Fibroblast of villous mesenchyme (primary cell): ENCODE measurements at places on chromosomes 5 and 9. TPM values are rescaled to one million over a fixed set of nuclear protein-coding genes. Genes with fewer than 3 reads are reported as not detected.
A peak's percentile ranks its signal among the peaks of the same experiment; 100 is the strongest.

DNA sequence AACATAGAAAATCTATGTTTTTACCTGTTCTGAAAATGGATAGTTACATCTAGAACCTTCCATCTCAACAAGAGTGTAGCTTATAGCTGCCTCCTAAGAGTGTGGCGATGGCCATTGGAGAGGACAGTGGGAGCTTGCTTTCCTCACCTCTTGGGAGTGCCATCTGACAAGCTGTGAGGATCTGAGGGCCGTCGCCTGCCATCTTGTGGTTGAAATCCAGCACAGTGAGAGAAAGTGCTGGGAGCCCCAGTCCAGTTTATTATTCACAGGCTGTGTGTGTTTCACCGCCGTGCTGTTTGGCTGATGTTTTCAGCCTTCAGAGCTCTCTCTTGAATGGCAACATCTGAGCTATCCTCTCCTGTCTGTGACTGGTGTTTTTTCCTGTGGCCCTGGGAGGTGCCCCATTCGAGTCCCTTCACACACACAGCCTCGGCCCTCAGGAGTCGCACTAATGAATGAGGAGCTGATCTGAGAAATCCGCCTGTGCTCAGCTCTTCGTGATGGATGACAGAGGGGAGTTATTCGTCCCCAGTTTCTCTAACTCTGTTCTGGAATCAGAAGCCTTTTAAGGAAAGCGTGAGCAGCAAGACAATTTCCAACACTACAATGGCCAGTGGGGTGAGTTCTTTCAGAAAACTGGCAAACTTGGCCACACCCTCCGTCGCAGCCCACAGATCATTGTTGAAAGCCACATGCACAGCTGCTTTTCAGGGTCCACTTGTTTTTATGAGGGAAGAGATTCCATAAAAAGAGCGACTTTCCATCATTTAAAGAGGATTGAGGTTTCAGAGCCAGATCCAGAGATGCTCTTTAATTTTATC lies 170.3 kb downstream of the PDZD2 start:
- DNase-seq, result peak; percentile 72

DNA sequence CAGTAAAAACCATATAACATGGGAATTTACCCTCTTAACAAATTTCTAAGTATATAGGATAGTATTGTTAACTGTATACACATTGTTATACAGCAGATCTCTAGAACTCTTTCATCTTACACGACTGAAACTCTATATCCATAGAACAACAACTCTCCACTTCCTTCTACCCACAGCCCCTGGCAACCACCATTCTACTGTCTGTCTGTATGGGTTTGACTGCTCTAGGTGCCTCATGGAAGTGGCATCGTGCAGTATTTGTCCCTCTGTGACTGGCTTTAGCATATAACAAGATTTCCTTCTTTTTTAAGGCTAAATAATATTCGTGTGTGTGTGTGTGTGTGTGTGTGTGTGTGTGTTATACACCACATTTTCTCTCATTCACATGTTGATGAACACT lies 100.7 kb downstream of the ZNF462 start:
- DNase-seq, result no peak

- peak; percentile 43 for DNase-seq
These were observed 52.3 kb upstream of the CNTLN start for GRCh38 chr9:17082343-17083064.

- DNase-seq, result no peak
These were observed 253.8 kb downstream of the KDM4C start for GRCh38 chr9:7011395-7012067.

DNA sequence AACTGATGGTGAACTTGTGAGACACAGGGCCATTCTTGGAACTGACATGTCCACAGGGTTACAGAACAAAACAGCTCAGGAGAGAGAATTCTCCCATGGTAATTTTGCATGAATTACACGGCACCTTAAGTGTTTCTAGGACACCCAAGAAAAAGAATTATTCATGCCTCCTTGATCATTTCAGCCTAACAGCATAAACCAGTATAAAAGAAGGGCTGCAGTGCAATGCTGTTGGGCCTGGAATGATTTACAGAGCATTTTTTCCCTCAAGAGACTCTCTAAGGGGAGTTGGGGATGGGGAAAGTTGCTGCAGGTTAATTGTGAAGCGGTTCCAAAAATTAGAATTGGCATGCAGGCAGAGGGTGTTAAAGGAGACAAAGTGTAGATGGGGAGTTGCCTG lies 136.4 kb upstream of the FBXL7 start:
- no peak for DNase-seq

- DNase-seq, result no peak
These were observed 77.0 kb upstream of the GNA14 start for GRCh38 chr9:77725046-77725694.

GRCh38 chr5:43412156-43412555 lies at the start of gene CCL28:
Gene CCL28, minus strand, starts transcription at chr5:43412391. Its CDS starts 75 bp downstream, at chr5:43412316.
- DNase-seq, result no peak

DNA sequence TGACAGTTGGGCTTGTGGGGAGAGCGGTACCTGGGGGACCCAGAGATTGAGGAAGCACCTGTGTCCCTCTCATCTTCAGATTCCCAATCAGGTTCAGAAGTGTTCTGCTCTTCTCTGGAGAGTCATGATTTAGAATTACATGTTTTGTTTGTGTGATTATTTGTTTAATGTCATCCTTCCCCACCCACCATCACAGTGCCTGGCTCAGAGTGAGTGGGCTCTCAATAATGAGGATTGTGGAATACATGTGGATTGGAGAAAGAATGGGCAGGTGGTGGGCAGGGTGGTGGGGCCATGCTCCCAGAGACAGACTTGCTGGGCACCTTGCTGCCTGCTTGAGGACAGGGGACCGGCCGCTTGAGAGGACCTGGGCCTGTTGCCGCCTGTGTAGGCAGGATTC lies 88.0 kb downstream of the PPARGC1B start:
- DNase-seq, result no peak

DNA sequence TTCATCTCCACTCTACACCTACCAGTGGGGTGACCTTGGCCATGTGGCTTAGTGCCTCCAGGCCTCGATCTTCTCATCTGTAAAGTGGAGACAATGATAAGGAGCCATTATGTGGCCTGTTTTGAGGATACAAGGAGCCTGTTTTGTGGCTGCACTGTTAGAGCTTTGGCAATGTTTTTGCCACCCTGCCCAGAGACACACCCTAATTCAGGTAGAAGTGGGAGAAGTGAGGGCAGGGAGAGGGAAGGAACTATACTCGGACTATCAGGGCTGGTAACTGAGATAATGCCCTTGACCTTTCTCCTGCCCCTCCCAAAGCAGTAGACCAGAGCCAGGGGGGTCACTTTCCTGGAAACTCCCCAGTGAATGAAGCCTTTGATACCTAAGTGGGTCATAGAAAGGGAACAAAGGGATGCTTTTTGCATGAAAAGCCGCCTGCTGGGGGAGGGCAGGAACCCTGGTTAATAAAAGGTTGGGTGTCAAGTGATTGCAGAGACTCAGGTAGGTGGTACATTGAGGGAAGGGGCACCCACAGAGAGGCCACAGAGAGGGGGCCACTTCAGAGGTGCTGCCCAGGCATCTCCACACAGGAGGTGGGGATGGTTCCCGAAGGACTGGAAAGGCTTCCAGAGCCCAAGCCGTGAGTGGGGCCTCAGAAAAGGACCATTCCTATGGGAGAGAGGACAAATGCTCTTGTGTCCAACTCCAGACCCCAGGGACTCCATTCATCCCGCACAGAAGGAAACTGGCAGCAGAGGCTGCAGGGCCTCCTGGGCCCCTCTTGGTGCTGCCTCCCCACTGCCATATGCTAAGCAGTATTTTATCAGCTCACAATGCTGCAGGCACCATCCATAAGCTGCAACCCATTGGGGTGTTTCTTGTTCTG lies 42.3 kb upstream of the VDAC1 start:
- no peak for DNase-seq

DNA sequence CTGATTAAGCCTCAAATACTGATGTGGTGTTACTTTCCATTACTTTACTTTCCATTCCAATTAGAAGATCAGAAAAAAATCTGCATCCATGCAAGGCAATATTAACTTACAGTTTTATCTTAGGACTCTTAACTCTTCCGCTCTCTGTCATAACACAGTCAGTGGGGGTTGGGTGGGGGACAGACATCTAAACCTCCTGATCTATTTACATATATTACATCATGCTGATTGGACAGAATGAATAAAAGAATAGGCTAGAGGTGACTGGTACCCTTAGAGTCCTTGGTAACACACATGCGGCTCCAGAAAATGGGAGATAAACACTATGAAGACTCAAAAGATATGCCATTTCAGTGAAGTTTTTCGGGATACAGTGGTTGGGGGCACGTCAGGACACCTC lies 27.6 kb downstream of the RAPGEF6 start:
- no peak for DNase-seq

Gene PFN3
- total RNA-seq, result not detected in 2 replicates

Gene CREB3
- 107 and 126 TPM in 2 replicates for total RNA-seq

Gene GABRB2
- total RNA-seq, result under 0.01 TPM in 1 of 2 replicates, not detected in the other

Gene C7
- under 0.01 TPM in 1 of 2 replicates, not detected in the other for total RNA-seq

Gene NMRK1
- 8.6 and 11.9 TPM in 2 replicates for total RNA-seq

Gene B4GALT7
- total RNA-seq, result 30.3 and 30.7 TPM in 2 replicates
